NCI-H2081 (cell line): ENCODE measurements at places on chromosomes 7 and 10.

GRCh38 chr10:121900443-121901174, 27.2 kb downstream of the ATE1 start:
- peak; percentile 48 for DNase-seq

GRCh38 chr7:49497471-49497870, 276.0 kb upstream of the VWC2 start:
- DNase-seq, result no peak

DNA sequence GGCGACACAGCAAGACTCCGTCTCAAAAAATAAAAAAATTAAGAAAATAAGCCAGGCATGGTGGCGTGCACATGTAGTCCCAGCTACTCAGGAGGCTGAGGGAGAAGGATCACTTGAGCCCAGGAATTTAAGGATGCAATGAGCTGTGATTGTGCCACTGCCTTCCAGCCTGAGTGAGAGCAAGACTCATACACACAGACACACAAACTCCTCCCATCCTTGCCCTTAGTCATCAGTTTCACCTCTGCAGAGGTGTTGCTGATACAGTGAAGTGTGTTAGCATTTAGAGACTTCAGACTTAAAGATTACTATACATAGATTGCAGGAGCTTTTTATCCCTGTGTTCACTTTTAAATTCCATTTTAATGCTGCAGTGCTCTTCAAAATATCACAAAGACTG, 5.5 kb upstream of the H2AZ2 start:
- no peak for DNase-seq

DNA sequence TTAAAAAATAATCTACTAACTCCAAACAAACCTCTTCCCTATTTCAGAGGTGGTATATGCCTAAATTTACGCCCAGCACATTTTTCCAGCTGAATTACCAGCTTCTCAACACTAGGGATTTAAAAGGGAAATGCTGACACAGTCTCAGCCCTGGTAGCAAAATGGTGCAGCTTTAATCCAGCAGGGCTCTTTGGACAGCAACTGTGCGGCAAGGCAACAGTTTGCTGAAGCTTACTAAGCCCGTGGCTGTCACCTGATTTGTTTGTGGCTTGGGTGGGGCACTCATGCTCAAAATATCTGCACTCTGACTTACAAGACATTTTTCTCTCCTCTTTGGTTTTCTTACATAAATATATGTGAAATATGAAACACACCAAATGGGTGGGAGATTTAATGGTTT, 206.7 kb downstream of the POU6F2 start:
- no peak for DNase-seq
